ENCODE measurements at places on chromosomes 1 and 21.

GRCh38 chr1:116144151-116144550, 33.0 kb downstream of the MAB21L3 start:
- DNase-seq: no peak

DNA sequence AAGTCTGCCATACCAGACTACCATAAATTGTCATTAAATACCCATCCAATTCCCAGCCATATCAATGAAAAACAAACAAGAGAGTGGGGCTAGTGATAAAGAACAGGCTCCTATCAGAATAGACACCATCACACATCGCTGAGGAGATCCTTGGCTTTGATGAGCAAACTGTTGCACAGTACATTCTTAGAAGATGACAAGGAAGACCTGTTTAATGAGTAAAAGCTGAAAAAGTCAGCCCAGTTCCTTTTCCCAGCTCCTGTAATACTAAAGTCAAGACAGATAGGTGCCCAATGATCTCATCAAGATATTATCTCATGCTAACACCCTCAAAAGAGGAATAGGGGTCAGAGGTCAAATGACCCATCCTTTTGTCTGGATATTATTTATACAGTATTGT, 164.5 kb upstream of the COA6 start:
- no peak for DNase-seq

DNA sequence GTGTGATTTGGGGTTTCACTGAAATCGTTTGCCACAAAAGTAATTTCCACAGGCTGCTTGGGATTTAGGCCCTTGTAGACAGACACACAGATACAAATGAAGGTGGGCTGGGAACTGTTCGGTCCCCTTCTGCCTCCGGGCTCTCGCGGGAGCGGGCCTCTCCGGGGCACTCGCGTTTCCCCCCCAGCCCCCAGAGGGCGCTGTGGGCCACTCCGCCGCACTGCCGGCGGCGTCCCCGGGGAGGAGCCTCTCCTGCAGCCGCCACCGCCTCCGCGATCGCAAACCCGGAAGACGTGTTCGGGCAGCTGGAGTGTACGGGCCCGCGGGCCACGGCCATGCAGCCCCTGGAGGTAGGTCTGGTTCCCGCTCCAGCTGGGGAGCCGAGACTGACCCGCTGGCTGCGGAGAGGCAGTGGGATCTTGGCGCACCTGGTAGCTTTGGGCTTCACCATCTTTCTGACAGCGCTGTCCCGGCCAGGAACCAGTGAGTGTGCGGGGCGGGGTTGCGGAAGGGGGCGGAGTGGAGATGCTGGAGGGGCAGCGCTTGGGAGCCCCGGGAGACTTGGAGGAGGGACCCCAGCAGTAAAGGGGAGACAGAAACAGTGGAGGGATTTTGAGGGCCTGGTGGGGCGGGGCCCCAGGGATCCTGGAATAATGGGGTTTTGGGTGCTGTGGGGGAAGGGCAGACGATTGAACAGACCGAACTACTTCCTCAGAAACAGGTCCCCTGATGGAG, at the start of gene CYB561D1:
CYB561D1 (plus strand) TSS at position 290 of the 735 bp plus-strand sequence; CDS start at position 336, 46 bp downstream.
- DNase-seq: peak; percentile 85

GRCh38 chr1:107926436-107927080, 38.4 kb downstream of the VAV3 start:
- no peak for DNase-seq

GRCh38 chr1:183687546-183688304, 34.6 kb upstream of the APOBEC4 start:
- DNase-seq: no peak

- DNase-seq: no peak
Measured at GRCh38 chr1:222370081-222370912, 177.6 kb downstream of the HHIPL2 start.

GRCh38 chr1:231566496-231566895, 38.0 kb downstream of the TSNAX start:
- no peak for DNase-seq

DNA sequence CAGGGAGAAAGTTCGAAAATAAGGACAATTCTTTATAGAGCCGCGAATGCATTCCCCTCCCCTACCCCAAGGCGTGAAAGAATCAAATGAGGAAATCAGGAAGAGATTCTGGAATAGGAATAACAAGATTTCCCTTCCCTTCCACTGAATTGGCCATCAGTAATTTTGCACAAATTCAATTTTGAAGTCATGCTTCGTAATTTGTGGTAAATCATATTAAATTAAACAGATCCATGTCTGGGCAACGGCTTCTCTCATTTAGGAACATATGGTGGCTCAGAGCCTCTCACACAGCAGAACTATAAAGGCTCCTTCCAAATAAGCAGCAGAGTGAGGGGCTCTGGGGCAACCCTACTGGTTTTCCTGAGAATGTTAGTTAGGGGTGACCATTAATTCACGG, 152.9 kb downstream of the CLIC6 start:
- no peak for DNase-seq

- DNase-seq: no peak
Measured at GRCh38 chr1:200856716-200857357, 15.9 kb upstream of the GPR25 start.

DNA sequence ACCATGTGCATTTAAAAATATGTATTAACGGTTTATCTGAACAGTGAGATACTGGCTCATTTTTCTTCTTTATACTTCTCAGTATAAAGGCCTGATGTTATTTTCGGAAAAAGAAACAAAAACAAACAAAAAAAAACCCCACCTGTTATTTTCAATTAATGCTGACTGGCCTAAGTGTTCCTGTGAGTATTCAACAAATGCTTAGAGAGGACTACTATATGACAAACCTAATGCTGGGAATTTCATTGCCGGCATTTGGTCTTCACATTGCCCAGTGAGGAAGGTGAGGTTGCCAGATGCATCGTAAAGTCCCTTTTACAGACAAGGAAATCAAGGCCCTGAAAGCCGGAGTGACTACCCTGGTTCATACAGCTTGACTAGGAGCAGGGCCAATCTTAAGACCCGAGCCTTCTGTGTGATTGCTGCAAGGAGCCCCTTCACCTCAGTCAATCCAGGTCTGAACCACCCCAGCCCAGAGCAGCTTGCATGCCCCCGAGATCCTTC, 599 bp downstream of the MRPL24 start:
- no peak for DNase-seq

GRCh38 chr1:203100516-203100869, 14.7 kb upstream of the MYOG start:
- no peak for DNase-seq

DNA sequence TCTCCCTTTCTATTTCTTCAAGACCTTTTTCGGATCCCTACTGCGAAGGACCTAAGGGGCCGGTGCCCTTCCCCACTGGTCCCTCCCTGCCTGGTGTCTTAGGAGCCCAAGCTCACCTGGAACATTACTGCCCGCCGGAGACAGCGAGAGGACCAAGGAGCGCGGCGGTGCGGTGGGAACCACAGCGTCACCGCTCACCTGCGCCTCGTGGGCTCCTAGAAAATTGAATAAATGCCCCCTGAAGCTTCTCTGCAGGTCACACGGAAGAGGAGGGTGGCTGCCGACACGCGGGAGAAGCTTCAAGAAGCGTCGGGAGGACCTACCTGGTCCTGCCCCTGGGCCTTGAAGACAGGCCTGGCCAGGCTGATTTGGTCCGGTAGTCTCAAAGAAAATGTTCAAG, 65.2 kb downstream of the PPIAL4A start:
- no peak for DNase-seq

DNA sequence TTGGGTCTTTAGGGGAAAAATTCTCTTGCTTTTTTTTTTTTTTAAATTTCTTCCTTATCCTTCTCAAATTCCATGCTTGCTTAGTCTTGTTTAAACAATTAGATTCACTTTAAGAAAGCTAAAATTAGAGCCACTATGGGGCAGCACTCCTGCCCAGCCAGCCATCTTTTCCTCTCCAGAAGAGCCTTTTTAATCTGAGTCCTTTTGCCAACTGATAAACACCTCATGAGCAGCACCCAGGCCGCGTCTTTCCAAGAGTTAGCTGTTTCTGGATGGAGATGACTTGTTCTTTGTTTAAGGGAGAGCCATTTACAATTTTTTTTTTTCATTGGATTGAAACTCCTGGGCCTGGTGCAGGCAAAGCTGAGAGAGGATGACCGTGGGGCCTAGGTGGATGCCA, 53.3 kb upstream of the TSPAN2 start:
- DNase-seq: no peak

- DNase-seq: no peak
Measured at GRCh38 chr1:159996653-159997052, 35.1 kb downstream of the PIGM start.

DNA sequence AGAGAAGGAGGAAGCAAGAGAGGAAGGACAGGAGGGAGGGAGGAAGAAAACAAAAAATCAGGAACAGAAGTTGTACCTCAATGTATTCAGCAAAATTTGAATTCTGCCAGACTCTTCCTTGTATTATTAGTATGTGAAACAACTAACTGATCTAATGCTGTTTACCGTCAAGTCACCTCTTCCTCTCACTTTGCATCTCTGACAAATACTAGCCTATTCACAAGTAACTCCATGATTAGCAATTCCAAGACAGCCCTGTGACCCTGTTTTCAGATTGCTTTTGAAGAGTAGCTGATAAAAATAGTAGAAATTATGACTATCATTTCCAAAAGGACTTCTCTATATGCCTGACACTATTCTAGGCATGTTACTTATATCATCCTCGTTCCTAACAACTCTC, 445.4 kb downstream of the NEGR1 start:
- no peak for DNase-seq

DNA sequence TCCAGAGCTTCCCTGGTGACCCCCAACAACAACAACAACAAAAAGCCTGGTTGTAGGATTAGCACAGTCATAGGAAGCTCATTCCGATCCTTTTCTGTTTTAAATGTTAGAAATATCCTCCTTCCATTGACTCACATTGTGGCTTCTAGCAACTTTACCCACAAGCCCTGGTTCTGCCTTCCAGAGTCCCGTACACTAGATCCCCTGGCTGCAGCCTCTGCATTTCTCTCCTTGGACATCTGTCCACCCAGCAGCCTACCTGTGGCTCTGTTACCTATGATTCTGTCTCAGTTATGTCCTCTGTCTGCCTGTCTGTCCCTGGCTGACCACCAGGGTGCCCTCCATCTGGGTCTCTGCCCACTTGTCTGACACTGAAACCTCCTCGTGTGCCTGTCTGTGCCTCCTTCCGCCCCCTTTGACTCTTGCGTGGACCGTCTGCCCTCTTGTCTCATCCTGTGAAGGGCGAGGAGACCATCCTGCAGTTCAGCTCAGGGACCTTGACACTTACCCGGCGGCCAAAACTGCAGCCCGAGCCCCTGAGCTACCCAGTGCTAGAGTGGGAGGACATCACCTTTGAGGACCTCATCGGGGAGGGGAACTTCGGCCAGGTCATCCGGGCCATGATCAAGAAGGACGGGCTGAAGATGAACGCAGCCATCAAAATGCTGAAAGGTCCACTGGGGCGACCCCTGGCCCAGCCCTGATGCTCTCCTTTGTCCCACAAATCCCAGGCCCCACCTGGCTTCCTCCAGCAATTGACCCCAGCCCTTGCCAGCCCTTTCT, 16.1 kb downstream of the TIE1 start:
- no peak for DNase-seq

- DNase-seq: no peak
Measured at GRCh38 chr1:173482683-173483082, 5.5 kb downstream of the PRDX6 start.

DNA sequence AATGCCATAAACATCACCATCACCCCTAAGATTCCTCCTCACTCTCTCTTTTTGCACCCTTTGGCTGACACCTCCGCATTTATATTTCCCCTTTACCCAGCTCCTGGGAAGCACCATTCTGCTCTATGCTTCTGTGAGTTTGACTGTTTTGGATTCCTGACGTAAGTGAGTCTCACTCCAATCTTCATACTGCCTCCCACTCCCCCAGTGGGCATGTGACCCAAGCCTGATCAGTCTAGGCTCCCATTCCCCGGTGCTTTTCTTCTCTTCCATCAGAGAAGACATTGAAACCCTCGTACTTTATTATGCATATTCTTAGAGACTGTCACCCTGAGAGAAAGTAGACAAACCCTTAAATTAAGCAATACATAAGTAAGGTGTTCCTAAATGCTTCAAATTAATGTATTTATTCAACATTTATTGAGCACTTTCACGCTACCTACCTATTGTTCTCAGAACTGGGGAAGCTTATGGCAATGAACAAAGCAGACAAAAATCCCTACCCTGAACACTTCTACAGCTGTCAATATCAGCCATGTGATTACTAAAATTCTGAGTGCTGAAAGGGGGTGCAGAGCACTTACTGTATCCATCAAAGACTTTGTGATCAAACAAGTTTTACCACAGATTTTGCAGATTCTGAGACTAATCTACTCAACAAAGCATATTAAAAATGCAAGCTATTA, 43.4 kb upstream of the DIPK1A start:
- DNase-seq: no peak

GRCh38 chr1:234212764-234213657, 160.2 kb upstream of the COA6 start:
- DNase-seq: no peak

DNA sequence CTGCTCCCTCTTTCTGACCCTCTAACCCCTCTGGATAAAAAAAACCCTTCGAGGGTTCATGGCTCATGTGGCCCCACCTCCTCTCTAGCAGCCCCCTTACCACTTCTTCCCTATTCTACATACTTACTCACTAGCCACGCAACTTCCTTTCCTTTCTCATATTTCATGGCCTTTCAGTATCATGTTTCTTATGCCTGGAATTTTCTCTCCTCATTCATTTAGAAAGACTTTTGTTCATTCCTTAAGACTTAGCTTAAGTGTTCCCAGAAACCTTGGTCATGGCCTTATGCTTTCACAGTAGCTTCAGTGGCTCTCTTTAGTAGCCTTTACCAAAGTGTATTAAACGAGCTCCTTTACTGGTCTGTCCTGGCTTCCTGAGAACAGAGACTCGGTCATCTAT, 6.1 kb downstream of the ACP6 start:
- no peak for DNase-seq

DNA sequence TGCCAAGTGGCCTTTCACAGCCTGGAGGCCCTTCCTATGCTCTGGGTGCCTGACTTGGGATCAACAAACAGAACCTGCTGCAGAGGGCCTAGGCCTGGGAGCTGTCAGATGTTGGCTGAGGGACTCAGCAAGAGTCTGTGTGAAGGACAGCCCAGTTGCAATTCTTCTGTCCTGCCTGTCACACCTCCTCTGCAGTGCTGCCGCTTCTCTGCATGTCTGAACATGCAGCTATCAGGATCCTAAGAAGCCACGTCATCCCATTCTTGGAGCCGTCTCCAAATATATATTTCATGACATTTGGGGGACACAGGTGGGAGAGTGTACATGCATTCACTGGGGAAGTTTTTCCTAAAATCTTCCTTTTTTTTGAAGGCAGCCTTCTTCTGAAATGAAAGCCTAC, 8.6 kb downstream of the FCAMR start:
- DNase-seq: no peak

GRCh38 chr1:86156566-86157455, at the start of gene COL24A1:
Gene COL24A1, minus strand, starts transcription at chr1:86156772. Its CDS starts 376 bp downstream, at chr1:86156396.
- no peak for DNase-seq

GRCh38 chr1:212030936-212031528, 4.3 kb downstream of the INTS7 start:
- DNase-seq: no peak

DNA sequence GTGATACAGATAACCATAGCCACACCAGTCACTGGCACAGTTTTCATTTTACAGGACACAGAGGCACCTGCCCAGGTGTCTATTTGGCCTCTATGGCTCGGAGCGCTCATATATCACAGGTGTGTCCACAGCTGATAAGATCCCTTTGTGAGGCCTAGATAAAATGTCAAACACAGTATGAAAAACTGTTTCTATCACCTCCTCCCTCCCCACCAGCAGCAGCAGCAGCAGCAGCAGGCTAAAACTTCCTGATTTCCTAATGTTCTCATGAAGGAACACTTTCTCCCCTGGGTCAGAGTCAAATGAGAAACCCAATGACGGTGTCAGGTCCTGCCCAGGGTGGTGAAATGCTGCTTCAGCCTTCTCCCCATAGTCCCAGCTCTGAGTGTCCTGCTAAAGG, 24.4 kb downstream of the ELAPOR1 start:
- DNase-seq: no peak

- no peak for DNase-seq
Measured at GRCh38 chr1:15004396-15004795, 149.2 kb upstream of the TMEM51 start.
